ENCODE measurements at places on chromosomes 1 and 21.
A peak's percentile ranks its signal among the peaks of the same experiment; 100 is the strongest.

DNA sequence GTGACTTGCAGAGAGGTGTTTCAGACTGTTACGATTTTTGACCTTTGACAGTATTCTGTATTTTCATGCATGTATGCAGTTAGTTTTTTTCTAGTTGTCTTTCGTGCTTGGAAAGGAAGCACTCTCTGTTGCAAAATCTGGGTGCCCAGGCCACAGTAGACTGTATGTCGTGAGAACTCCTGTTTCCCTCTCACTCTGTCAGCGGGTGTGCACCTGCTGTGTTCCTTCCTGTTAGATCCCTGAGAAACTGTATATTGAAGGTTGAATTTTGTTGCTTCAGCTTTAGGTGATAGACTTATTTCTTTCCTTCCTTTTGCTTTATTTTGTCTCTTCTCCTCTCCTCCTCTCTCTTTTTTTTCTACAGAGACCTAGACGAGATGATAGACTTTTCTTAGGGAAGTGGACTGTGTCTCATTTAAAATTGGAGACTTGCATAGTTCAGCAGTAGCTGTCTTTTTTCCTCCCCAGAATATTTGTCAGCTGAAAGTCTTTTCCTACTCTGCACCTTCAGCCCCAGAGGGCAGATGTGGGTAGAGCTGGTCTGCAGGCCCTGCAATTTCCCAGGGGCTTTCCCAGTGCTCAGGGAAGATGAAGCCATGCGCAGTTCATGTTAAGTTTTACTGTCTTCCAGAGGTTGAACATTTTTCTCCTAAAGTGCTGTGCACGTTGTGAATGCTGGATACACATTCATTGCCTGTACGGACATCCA lies 1.4 kb downstream of the TRAPPC10 start:
- peak; percentile 56 for DNase-seq

GRCh38 chr1:22567197-22567596 lies 3.9 kb downstream of the EPHA8 start:
- no peak for DNase-seq

DNA sequence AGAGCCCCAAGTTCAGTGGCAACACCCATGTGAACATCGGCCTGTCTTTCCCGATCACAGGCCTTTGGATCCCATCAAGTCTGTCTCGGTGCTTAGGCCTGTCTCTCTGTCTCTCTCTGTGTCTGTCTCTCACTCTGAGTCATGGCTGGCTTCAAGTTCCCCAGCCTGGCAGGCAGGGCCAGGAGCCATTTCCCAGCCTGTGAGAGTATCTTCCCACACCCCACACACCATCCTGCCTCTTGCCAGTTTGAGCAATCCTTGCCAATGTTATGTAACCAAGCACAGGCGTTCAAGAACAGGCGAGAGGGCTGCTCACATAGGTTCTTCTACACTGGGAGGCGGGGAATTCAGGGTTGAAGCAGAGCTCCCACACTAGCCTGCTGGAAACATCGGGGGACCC lies 70.0 kb upstream of the TMEM51 start:
- DNase-seq = no peak

DNA sequence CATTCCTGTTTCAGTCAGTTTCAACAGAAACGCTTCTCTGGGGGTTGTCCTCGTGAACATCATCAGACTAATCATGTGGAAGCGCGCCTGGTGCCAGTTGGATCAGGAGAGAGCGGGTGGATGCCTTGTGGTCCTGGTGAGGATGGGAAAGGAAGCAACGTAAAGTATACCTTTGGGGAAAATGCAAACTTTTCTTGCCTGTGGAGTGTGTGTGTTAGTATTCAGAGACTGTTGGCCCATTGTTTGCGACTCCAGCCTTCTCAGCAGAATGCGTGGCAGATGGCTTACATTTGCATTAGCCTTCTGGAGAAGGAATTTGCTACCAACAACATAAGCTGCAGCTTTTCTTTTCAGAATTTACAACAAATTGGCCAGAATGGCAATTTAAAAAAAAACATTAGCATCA lies 173.9 kb downstream of the RWDD3 start:
- peak; percentile 91 for DNase-seq

DNA sequence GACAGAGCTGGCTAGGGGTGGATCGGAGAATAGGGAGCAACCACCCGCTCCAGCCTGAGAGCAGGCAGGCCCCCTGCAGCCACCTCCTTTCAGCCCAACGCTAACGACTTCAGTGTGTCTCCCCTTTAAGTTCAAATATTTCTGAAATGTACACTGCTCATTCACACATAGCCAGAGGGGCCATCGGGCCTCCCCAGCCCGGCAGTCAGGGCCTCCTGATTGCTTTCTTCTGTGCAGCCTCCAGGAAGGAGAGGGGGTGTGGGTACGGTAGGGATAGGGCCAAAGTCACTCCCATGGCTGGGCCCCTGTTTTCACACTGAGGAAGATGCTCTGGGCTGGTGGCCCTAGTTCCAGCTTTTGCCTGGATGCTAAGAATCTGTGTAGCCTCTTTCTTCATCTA lies 64.8 kb downstream of the EPHB2 start:
- no peak for DNase-seq

- DNase-seq = no peak
Observed at GRCh38 chr1:241503444-241503843, 16.1 kb downstream of the FH start.

GRCh38 chr1:68361346-68361910 lies 88.3 kb downstream of the RPE65 start:
- DNase-seq = no peak

Measured in NCI-H82 (cell line).